ENCODE measurements at places on chromosomes 1 and 21. TPM values are rescaled to one million over a fixed set of nuclear protein-coding genes. Genes with fewer than 3 reads are reported as not detected.

DNA sequence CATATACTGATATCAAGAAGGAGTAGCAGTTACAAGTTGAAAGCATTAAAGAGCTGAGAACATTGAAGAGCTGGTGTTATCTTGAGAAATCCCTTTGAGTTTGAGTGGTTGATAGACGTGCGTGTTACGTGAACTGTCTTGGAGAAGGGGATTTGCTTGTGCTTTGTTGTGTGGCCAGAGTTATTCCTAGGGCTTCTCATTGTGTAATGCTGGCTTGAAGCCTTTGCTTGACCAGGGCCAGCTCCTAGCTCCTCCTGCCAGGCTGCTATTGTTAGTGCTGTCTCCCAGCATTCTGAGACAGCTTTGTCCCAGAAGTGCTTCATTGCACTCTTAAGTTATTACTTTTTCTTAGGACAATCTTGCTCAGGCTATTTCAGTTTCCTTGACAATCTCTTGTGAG lies 116.2 kb upstream of the KCNK2 start:
- H3K36me3 ChIP-seq, result no peaks in the 10 kb centered on the region
- no peak for DNase-seq
- H3K4me1 ChIP-seq, result no peaks in the 10 kb centered on the region

CELA2A gene
- not detected for total RNA-seq

- no peaks in the 10 kb centered on the region for H3K27me3 ChIP-seq
- H3K27ac ChIP-seq, result no peak overlapping the region
Measured at GRCh38 chr1:196193896-196194559, 414.2 kb downstream of the KCNT2 start.

GRCh38 chr21:37435120-37435519 lies 68.5 kb downstream of the DYRK1A start:
- H3K27me3 ChIP-seq, result no peaks in the 10 kb centered on the region
- no peak overlapping the region for H3K27ac ChIP-seq
- no peak overlapping the region for H3K4me3 ChIP-seq
- H3K4me1 ChIP-seq, result peaks cover 16% of the 10 kb centered on the region

SYCP1 gene
- total RNA-seq, result not detected

HPCAL4 gene
- 2.6 TPM for total RNA-seq

S100A7 gene
- not detected for total RNA-seq

- no peak overlapping the region for H3K4me3 ChIP-seq
- H3K4me1 ChIP-seq, result no peaks in the 10 kb centered on the region
- no peaks in the 10 kb centered on the region for H3K36me3 ChIP-seq
- no peak for DNase-seq
- H3K27me3 ChIP-seq, result peaks cover 2% of the 10 kb centered on the region
Measured at GRCh38 chr1:226575739-226576378, 27.3 kb downstream of the STUM start.

SELL gene
- total RNA-seq, result 316 TPM

DNA sequence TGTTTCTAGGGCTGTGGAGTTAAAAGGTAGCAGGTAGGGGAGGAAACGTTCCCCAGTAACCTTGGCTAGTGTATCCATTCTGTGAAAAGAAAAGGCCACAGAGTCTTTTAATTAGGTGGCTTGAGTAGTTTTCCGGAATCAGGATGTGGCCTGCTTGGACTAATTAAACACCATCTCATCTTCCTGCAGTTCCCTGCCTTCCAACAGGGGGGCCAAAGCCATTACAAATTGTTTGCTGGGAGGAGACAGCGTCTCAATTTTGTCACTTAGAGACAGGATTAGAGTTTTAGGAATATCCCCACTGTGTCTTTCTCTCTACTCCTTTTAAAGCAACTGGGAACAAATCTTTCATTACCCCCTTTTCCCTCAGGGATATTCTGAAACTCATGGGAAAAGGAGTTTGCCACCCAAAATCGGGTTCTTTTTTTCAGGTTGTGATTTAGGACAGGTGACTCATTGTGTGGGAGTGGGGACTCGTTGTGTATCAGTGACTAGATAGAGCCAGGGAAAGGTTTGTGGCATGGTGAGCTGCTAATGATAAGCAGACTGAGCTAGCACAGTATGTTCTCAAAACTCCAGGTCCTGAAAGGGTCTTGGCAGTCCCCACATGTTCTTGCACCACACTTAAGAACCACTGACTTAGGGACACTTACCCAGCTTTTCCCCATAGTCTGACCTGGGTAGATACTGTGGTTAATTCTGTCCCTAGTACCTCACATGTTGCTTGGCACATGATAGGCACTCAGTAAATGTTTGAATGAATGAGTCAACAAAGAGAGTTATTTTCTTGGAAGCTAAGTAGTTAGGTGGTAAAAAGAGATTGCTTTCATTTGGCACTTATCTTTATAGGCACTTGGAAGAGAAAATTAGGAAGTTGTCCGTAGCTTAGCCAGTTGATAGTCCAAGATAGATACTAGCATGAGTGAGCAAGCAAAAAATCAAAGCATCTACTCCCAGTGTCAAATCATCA lies 22.5 kb downstream of the INTS3 start:
- DNase-seq, result no peak
- no peak overlapping the region for H3K4me3 ChIP-seq
- H3K27me3 ChIP-seq, result no peaks in the 10 kb centered on the region

DNA sequence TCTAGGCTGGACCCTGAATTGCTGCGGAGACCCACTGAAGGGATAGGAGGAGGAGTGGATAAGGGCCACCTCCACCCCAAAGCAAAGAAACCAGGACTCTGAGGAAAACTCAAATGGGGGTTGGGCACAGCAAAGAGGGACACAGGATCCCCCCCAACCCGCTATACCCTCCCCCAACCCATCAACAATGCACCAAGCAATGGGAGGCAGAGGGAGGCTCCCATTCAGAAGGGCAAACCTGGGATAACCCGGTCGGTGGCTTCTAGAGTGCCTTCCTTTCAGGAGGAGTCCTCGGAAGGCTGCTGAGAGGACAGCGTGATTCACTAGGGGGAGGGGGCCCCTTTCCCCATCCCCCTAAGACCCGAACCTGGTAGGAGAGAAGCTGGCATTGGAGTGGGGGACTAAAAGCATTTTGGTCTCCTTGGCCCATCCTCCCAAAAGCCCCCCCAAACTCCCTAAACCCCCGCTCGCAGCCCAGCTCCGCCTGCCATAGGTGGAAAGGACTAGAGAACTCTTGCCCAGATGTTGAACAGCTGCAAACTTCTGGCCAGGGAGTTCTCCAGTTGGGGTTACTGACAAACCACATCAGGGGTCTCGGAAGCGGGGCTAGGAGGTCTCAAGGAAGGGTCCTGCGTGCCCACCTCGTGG lies 1.3 kb downstream of the MEF2D start:
- H3K27ac ChIP-seq, result peak overlapping the region; percentile 58
- DNase-seq, result no peak
- H3K36me3 ChIP-seq, result peaks cover 17% of the 10 kb centered on the region
- peaks cover 68% of the 10 kb centered on the region for H3K4me1 ChIP-seq
- H3K4me3 ChIP-seq, result peak overlapping the region; percentile 87
- no peaks in the 10 kb centered on the region for H3K27me3 ChIP-seq

GRCh38 chr21:42234041-42234440 lies 15.1 kb downstream of the ABCG1 start:
- peak overlapping the region; percentile 94 for H3K27ac ChIP-seq
- no peak for DNase-seq
- H3K36me3 ChIP-seq, result peaks cover 10% of the 10 kb centered on the region
- H3K27me3 ChIP-seq, result no peaks in the 10 kb centered on the region

C1orf87 gene
- total RNA-seq, result not detected

DNA sequence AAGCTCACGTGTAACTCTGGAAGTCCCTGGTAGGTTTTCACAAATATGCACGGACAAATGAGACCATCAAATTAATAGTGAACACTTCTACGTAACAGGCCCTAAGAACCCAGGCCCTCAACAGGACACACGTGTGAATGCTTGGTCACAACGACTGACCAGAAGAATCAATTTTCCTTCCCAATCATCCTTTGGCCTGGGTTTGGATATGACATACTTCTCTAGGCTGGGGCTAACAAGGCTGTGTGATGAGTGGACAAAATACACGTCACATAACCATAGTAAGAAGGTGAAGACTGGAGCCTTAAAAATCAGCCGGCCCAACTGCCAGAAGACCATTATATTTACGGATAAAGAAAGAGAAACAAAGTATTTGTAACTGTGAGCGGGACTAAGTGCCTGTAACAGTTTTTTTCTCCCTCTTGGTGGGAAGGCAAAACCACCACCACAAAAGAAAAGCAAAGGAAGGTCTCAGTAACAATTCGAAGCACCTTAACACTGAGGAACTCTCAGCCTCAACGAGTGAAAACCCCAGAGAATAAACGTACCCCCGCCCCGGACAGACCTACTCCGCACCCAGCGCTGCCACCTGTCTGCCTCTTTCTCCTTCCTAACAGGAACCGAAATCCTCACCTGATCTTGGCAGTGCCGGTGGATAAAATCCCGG lies 450 bp downstream of the SDE2 start:
- DNase-seq, result no peak
- H3K4me3 ChIP-seq, result peak overlapping the region; percentile 100
- H3K27ac ChIP-seq, result peak overlapping the region; percentile 100
- peaks cover 31% of the 10 kb centered on the region for H3K36me3 ChIP-seq

RNU1-2 gene
- total RNA-seq, result 1,570 TPM

GRCh38 chr1:221454096-221454495 lies 287.8 kb downstream of the DUSP10 start:
- H3K36me3 ChIP-seq, result no peaks in the 10 kb centered on the region
- H3K27ac ChIP-seq, result no peak overlapping the region
- no peak for DNase-seq
- peaks cover 10% of the 10 kb centered on the region for H3K4me1 ChIP-seq

VASH2 gene
- 0.23 TPM for total RNA-seq

DNA sequence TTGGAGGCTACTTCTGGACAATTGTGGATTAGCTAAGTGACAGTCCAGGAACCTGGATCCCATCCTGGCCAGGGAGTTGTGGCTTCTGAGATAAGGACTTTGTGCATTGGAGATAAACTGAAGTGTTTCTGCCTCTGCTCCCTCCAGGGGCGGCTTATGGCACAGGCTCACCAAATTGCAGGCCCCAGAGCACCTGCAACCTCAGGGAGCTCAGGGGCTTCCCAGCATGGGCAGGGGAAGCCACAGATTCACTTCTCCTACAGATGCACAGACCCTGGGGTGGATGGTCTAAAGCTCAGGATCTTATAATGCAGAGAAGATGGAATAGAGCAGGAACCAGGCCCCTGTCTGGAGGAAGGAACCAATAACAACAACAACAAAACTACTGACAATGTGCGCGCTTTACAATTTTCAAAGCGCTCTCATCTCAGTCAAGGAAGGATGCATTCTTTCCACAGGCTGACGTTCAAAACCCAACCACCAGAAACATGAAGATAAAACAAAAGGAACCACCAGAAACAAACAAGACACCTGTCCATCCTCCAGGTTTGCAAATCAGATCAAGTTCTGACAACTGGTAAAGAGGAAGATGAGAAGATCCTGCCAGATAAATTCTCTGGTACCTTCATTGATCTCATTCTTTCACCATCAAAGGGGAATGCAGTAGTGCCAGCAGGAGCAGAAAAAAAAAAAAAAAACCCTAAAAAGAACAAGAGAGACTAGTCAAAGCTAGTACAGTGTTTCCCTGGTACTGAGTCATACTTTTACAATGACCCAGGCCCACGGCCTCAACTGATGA lies 121.0 kb upstream of the IRF2BP2 start:
- no peaks in the 10 kb centered on the region for H3K27me3 ChIP-seq
- H3K27ac ChIP-seq, result peak overlapping the region; percentile 92
- peaks cover 68% of the 10 kb centered on the region for H3K4me1 ChIP-seq
- H3K36me3 ChIP-seq, result peaks cover 26% of the 10 kb centered on the region

DNA sequence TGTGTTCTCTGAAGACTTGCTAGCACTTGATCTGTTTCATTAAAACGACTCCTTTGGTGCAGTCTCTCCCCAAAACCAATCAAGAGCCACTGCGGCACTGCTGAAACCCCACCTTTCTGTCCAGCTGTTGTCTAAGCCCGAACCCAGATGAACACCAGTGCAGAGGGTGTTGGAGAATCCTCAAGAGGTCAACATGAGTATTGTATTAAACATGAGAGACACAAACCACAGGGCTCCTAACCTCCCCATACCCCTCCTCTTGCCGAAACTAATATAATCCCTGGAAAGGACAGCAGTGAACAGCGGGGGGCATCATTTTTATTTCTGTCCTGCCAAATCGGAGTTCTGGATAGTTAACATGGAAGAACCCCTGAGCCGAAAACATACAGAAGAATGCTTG lies 333.9 kb downstream of the CAMTA1 start:
- no peak overlapping the region for H3K27ac ChIP-seq
- H3K4me3 ChIP-seq, result no peak overlapping the region
- no peaks in the 10 kb centered on the region for H3K36me3 ChIP-seq
- H3K27me3 ChIP-seq, result no peaks in the 10 kb centered on the region
- no peaks in the 10 kb centered on the region for H3K4me1 ChIP-seq

GRCh38 chr1:11527541-11528452 lies 48.8 kb downstream of the DISP3 start:
- DNase-seq, result no peak
- no peaks in the 10 kb centered on the region for H3K27me3 ChIP-seq
- no peak overlapping the region for H3K27ac ChIP-seq
- H3K4me3 ChIP-seq, result no peak overlapping the region
- H3K36me3 ChIP-seq, result no peaks in the 10 kb centered on the region

FCRLA gene
- not detected for total RNA-seq

- peaks cover 43% of the 10 kb centered on the region for H3K27me3 ChIP-seq
- no peak for DNase-seq
Measured at GRCh38 chr1:151728151-151729054, 7.1 kb downstream of the RIIAD1 start.

- H3K36me3 ChIP-seq, result peaks cover 26% of the 10 kb centered on the region
- H3K4me3 ChIP-seq, result no peak overlapping the region
- H3K27ac ChIP-seq, result peak overlapping the region; percentile 92
Measured at GRCh38 chr1:226664413-226665101, 74.5 kb downstream of the ITPKB start.

MOB3C gene
- total RNA-seq, result 23.2 TPM

PTGS2 gene
- total RNA-seq, result 0.13 TPM

DNA sequence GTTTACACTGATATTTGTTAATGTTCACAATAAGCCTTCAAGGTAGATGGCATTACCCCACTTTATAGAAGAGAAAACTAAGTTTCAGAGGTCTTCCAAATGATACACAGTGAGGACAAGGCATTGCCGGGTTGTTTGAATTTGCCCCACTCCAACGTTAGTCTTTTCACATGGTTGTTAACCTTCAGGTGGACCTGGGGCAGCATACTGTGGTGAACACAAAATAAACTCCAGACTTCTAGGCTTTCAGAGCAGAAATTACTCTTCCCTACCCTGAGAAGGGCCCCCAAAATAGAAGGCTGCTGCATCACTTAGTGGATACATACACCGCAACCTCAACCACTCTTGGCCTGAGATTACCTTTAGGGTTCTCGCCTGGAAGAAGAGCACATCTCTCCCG lies 3.4 kb upstream of the KHDRBS1 start:
- peaks cover 8% of the 10 kb centered on the region for H3K36me3 ChIP-seq
- H3K27ac ChIP-seq, result no peak overlapping the region
- H3K4me3 ChIP-seq, result no peak overlapping the region
- H3K27me3 ChIP-seq, result no peaks in the 10 kb centered on the region
- peaks cover 14% of the 10 kb centered on the region for H3K4me1 ChIP-seq
- DNase-seq, result no peak

LCE3D gene
- not detected for total RNA-seq

GRCh38 chr1:14603645-14604044 lies 5.2 kb downstream of the KAZN start:
- no peaks in the 10 kb centered on the region for H3K4me1 ChIP-seq
- H3K4me3 ChIP-seq, result no peak overlapping the region
- H3K27ac ChIP-seq, result no peak overlapping the region
- peaks cover 28% of the 10 kb centered on the region for H3K27me3 ChIP-seq
- DNase-seq, result no peak
- no peaks in the 10 kb centered on the region for H3K36me3 ChIP-seq

PDC gene
- not detected for total RNA-seq

CFHR5 gene
- not detected for total RNA-seq

CERS2 gene
- 181 TPM for total RNA-seq

ITGB2 gene
- total RNA-seq, result 642 TPM

LYPD8 gene
- total RNA-seq, result not detected

- no peak overlapping the region for H3K4me3 ChIP-seq
- DNase-seq, result no peak
- H3K27me3 ChIP-seq, result peaks cover 10% of the 10 kb centered on the region
- H3K36me3 ChIP-seq, result no peaks in the 10 kb centered on the region
- no peak overlapping the region for H3K27ac ChIP-seq
Measured at GRCh38 chr21:42155045-42155855, 63.7 kb upstream of the ABCG1 start.

Measured in activated CD4-positive, alpha-beta memory T cell treated with anti-CD3 and anti-CD28 coated beads, Interleukin-2, amount 10 ng/mL, durations not matched to agents 7 days and 5 days (primary cell).